Activated CD8-positive, alpha-beta T cell treated with anti-CD3 and anti-CD28 coated beads, Interleukin-2, amount 10 ng/mL, durations not matched to agents 7 days and 5 days (primary cell): ENCODE measurements at places on chromosomes 5 and 9.
A peak's percentile ranks its signal among the peaks of the same experiment; 100 is the strongest.

DNA sequence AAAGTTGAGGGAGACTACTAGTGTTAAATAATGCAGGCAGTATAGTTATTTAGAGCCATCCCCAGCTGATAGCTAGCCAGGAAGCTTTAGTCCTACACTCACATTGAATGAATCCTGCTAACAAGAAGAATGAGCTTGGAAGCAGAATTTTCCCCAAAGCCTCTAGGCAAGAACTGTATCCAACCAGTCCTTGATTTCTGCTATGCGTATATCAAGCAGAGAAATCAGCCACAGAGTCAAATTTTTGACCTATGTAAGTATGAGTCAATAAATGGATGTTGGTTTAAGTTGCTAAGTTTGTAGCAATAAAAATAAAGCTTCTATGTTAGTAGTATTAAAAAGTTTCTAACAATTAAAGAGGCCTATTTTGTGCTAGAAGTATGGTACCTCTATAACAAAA is 672.1 kb upstream of the CHD1 start:
- DNase-seq: no peak

DNA sequence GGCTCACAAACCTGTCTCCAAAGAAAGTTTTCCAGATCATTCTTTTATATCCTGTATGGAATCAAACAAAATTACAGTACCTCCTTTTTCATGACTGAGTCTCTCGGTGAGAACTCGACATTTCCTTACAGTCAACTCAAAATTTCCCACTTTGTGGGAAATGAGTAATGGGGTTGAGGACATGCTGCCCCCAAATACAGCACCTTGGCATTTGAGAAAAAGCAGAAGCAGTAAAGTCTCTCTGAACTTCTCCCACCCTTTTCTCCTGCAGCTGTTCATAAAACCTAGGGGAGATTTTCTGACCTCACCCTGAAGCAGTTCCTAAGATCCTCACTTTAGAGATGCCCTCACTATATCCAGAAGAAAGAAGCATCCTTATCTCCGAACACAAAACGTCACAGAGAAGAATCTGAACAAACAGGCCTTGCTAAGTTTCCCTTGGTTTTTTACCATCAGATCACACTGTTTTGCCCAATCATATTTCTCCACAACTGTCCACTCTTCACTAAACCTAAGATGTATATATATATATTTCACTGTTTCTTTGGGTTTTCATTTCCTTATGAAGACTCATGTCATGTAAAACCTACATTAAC is 96.1 kb upstream of the APC start:
- DNase-seq: no peak

- peak; percentile 37 for DNase-seq
These were observed 66.7 kb upstream of the CAST start for GRCh38 chr5:96595300-96596090.

GRCh38 chr9:125255781-125256391 is 5.7 kb upstream of the GAPVD1 start:
- peak; percentile 34 for DNase-seq

DNA sequence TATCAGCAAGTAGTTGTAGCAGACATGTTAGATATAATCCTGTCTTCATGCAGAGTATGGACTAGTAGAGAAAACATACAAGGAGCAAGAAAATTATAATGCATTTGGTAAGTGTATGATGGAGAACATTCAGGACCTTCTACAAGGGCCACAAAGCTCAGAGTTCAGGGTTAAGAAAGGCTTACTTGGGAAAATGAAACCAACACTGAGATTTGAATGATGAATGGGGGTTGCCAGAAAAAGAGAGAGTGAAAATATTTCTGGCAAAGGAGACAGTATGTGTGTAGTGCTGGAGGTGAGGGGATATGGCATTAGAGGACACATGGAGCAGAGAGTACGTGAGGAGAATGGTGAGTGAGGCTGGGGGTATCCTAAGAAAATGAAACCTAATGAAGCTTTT is 169.8 kb upstream of the STK32A start:
- no peak for DNase-seq

DNA sequence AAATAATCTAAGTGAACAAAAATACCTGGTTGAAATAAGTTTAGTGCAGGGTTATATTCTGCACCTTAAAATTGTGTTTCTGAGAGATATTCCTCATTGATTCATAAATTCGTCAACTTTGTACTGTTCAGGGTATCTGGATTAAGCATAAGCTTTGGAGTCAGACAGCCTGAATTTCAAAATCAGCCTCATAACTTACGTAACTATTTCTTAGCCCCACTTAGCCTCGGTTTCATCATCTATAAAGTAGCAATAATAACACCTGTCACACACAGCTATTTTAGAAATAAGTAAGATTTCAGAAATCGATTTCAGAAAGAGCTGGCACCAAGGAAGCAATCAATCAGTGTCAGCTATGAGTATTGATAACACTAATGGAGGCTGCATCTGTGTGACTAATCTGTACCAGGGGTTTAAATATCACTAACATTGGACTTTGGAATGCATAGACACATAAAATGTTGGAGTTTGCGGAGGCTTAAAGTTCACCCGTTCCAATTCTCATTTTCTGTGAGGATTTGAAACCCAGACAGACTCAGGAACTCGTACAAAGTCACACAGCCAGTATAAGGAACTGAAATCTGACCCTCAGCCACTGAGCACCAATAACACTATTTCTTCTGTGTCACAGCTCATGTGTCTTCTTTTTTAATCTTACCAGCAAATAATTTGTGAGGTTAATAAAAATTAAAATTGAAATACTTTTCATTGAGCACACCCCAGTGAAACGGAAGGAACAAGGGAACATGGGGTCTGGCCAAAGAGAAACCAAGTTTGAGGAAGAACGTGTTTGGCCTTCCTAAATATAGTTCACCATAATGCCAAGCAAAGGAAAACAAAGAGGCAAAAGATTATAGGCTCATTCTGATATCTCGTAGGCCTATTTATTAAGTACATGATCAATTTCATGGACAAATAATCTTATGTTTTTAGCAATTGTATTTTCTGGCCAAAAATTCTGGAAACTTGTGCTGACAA is 194.4 kb upstream of the PTGER4 start:
- DNase-seq: no peak

DNA sequence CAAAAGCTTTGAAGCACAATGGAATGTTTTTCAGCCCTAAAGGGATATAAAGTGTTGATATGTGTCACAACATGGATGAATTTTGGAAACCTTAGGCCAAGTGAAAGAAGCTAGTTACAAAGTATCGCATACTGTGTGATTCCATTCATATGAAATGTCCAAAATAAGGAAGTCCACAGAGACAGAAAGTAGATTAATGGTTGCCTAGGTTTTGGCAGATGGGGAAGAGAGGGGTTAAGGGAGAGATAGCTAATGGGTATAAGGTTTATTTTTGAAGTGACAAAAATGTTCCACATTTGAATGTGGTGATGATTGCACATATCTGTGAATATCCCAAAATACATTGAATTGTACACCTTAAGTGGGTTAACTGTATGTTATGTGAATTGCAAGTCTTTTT is 57.5 kb upstream of the MCCC2 start:
- DNase-seq: no peak

GRCh38 chr9:135416664-135417290 is 62.8 kb upstream of the PPP1R26 start:
- no peak for DNase-seq

DNA sequence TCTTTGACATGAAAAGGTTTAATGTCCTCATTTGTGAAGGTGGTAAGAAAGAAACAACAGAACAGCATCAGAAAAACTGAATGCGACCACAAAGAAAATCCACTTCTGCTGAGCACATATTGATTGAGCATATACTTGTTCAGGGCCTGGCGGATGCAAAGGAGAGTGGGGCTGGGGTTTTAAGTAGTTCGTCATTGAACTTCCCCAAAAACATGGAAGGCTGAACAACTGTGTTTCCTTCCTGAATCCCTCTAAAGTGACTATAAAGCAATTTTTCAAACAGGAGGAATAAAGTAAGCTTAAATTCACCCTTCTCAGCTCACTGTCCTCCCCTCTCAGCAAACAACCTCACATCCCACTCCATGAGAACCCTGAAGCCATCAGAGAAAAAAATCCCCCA is 262.9 kb downstream of the AGTPBP1 start:
- no peak for DNase-seq

DNA sequence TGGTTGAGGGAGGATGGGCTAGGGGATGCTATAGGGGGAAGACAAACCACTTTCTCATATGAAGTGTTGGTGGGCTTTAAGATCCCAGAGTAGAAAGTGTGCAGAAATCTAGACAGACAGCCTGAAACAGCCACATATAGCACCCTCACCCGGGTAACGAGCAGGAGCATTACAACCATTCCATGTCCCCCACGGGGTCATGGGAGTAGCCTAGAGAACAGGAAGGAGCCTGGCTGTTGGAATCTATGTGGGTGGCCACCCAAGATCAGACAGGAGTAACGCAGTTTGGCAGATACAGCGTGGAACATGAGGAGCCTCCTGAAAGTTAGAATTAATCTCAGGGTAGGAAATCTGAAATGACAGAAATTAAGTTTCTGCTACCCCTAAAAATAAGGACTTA is 146.1 kb upstream of the RAI14 start:
- no peak for DNase-seq

DNA sequence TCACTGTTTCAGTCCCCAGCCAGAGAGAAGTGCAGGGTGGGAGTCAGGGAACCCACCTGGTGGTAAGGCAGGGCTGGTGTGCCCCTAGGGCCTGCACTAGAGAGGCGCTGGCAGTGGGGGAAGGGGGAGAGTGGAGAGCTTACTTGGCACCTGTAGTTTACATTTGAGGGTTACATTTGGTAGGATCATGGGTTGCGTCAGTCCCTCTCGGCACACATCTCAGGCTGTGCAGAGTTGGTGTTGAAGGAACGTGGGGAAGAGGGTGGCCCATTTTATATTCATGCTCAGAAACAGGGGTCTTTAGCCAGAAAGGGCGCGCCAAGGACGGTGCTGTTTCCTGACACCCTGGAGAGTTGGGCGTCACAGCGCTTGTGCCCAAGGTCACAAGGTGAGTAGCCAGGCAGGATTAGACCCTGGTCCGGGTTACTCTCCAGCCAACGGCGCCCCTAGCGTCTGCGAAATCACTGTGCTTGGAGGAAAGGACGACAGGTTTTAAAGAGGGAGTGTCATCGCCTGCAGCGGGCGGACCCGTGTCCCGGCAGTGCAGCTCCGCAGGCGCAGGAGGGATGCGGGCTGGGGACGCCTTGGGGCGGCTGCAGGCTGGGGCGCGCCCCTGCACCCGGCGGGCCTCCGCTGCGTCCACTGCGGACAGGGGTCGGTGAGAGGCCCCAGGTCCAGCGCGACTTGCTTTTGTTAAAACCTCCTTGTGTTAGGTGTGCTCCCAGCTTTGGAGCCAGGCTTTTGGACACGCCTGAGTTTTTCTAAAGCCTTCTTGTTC is 272.6 kb downstream of the FANCC start:
- no peak for DNase-seq

DNA sequence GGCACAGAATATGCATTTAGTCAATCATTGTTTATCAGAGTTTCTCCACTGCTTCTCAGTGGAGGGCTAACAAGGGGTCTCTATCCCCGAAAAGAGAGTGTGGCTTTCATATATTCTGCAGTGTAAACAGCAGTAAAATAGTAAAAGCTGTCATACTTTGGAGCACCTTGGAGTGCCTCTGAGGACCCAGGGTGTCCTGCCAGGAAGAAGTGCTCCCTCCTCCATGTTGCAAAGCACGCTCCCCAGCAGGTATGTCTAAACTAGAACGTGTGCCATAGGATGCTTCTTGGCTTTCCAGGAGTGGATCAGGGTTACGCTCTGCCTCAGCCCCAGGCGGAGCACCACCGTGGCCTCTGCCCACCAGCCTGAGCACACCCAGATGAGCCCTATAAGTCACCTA is 8.5 kb upstream of the TJP2 start:
- DNase-seq: no peak

- no peak for DNase-seq
These were observed 296.5 kb upstream of the DMAC1 start for GRCh38 chr9:8096091-8096490.

DNA sequence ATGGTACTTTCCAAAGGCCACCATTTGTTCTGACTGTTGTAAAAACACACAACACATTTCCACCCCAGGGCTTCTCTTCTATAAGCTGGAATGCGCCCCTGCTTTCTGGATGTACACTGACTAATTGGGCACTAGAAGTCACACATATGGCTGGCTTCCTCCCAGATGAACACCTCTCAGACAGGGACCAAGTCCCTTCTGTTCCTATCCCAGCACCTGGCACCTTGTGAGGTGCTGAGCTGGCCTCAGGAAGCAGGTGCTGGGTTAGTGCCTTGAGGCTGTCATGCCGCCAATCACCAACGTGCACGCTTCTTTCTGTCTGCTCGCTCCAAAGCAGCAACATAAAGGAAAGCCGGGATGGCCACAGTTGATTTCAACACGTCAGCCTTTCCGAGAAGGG is 93.2 kb downstream of the FSTL4 start:
- no peak for DNase-seq

DNA sequence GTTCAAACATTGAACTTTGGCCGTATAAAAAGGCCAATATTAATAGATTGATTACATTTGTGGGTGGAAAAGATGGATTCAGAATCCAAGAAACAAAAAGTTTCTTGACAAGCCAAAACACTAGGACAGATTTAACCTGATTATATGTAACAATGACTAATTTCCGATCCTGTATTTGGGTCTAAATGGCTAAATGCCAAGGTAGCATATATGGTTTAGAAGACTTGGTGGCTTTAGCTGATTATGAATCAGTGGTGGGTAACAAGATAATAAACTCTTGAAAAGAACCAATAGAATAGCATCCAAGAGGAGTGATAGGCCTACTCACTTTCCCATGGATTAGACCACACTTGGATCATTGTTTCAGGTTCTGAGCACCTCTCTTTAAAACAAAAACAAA is 21.8 kb upstream of the ANP32B start:
- no peak for DNase-seq

GRCh38 chr9:136516191-136516654 is 29.6 kb downstream of the NOTCH1 start:
- no peak for DNase-seq

DNA sequence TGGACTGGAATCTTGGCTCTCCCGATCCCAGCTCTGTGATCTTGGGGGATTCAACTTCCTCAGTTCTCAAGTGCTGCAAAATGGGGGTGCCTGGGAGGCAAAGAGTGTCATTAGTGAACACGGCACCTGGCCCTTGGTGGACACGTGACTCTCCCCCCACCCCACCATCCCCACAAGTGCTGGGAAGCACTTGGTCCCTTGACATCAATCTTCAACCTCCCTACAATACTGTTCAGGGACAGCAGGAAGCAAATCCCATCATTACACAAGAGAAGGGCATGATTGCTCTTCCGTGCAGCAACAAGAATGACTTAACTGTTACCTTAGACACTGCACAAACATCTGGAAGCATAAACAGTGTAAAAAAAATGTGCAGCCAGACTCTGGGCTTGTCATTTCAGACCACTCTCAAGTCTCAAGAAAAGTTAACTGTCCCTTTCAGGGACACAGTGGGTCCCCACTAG is 61.4 kb downstream of the PSMB7 start:
- no peak for DNase-seq
